ENCODE measurements at places on chromosomes 3 and 15. TPM values are rescaled to one million over a fixed set of nuclear protein-coding genes. Genes with fewer than 3 reads are reported as not detected.

ITGA11 gene
- not detected for total RNA-seq

PRICKLE2 gene
- 10.7 TPM for total RNA-seq

- DNase-seq = no peak
Observed at GRCh38 chr3:187102073-187102634, 37.1 kb downstream of the RPL39L start.

DNA sequence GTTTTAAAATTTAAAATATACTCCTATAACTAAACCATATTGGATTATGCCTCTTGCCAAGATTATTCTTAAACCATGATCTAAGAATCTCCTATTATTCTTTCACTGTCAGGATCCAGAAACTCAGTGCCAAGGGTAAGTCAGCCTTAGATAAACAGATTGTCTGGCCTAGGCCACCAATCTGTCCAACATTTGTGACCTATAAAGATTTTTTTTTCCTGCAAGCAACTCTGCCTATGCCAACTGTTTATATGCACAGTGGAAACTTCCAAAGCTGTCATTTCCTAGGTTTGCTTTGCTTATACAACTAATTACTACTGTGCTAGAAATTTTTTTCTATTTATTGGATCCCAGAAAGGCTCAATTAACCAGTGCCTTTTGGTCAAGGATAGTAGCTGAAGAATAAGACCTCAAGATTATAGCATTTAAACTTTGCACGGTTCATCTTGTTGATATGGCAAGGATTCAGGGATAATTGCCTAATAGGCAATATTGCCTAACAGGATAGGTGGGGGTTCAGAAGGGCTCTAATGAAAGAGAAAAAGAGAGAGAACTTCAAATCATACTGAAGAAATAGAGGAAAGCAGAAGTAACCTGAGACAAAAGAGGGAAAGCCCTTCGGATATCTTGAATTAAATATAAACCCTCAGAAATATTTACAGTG is 22.8 kb downstream of the GAP43 start:
- no peak for DNase-seq

DNA sequence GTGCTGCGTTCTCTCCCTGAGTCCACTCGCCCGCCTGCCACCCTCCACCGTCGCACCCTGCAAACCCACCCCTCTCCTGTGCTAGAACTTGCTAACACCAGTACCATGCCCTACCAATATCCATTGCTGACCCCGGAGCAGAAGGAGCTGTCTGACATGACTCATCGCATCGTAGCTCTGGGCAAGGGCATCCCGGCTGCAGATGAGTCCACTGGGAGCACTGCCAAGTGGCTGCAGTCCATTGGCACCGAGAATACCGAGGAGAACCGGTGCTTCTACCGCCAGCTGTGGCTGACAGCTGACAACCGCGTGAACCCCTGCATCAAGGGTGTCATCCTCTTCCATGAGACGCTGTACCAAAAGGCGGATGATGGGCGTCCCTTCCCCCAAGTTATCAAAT is 4.9 kb upstream of the ALAS1 start:
- no peak for DNase-seq

- DNase-seq = no peak
Observed at GRCh38 chr3:107446706-107447105, 69.5 kb downstream of the CCDC54 start.

GRCh38 chr3:158165141-158165655 is 55.3 kb downstream of the RSRC1 start:
- DNase-seq = no peak

Data from neural progenitor cell (in vitro differentiated cells).